ENCODE measurements at places on chromosomes 3 and 15. TPM values are rescaled to one million over a fixed set of nuclear protein-coding genes. Genes with fewer than 3 reads are reported as not detected.

RETNLB gene
- total RNA-seq, result not detected

AMIGO3 gene
- total RNA-seq, result not detected

TRPM1 gene
- not detected for total RNA-seq

DAPK2 gene
- total RNA-seq, result 6.7 TPM

TM4SF4 gene
- not detected for total RNA-seq

ATP13A5 gene
- not detected for total RNA-seq

CAMK1 gene
- 23.5 TPM for total RNA-seq

SLC28A2 gene
- not detected for total RNA-seq

SKOR1 gene
- 0.15 TPM for total RNA-seq

WDR76 gene
- total RNA-seq, result 25.2 TPM

PLA2G4B gene
- total RNA-seq, result 4.0 TPM

SAXO2 gene
- total RNA-seq, result 0.67 TPM

SH3BP5 gene
- total RNA-seq, result 64.8 TPM

CCR3 gene
- total RNA-seq, result not detected

PLA2G4D gene
- total RNA-seq, result not detected

FLNB gene
- total RNA-seq, result 670 TPM

CASR gene
- not detected for total RNA-seq

ADAMTS9 gene
- total RNA-seq, result 22.6 TPM

SGO1 gene
- 15.5 TPM for total RNA-seq

MRPL46 gene
- total RNA-seq, result 27.9 TPM

STRIT1 gene
- total RNA-seq, result not detected

SOX14 gene
- total RNA-seq, result not detected

UBAP1L gene
- 3.9 TPM for total RNA-seq

PLSCR2 gene
- total RNA-seq, result not detected

FSD2 gene
- total RNA-seq, result not detected

ERC2 gene
- total RNA-seq, result 15.5 TPM

ISY1 gene
- total RNA-seq, result 59.4 TPM

GALNT15 gene
- total RNA-seq, result 1.7 TPM

HSPBAP1 gene
- 10.6 TPM for total RNA-seq

CGNL1 gene
- 27.1 TPM for total RNA-seq

GOLGA6B gene
- not detected for total RNA-seq

ARGFX gene
- not detected for total RNA-seq

GOLGA6L4 gene
- total RNA-seq, result 7.5 TPM

LRRC3B gene
- total RNA-seq, result not detected

MAP6D1 gene
- total RNA-seq, result 3.2 TPM

MAGI1 gene
- 47.7 TPM for total RNA-seq

SPINK8 gene
- total RNA-seq, result not detected

CX3CR1 gene
- total RNA-seq, result not detected

RBP2 gene
- total RNA-seq, result not detected

CCK gene
- total RNA-seq, result not detected

IL17RD gene
- total RNA-seq, result 0.97 TPM

Measured in endothelial cell of umbilical vein (primary cell).